Effector memory CD4-positive, alpha-beta T cell (primary cell): ENCODE measurements at places on chromosomes 6 and 20.

DNA sequence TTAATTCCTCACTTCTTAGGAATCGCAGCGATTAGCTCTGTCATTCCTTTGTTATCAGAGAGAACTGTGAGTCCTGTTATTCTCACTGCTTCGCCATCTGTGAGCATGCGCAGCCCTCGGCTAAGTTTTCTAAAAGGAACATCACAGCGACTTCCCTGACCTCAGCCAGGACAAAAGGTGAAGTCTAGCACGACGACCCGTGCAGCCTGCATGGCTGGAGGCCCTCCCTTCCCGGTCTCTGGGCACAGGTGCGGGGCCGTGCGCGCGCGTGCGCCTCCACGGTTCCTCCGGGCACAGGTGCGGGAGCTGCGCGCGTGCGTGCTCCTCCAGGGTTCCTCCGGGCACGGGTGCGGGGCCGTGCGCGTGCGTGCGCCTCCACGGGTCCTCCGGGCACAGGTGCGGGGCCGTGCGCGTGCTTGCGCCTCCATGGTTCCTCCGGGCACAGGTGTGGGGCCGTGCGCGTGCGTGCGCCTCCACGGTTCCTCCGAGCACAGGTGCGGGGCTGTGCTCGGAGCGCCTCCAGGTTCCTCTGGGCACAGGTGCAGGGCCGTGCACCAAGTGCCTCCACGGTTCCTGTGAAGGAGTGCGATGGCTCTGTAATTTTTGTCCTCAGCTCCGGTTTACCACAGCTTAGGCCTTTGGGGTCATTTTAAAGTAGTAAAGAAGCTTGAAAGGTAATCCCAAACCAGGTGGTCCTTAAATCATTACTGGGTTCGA lies 212.3 kb downstream of the ERMARD start:
- no peak for DNase-seq

DNA sequence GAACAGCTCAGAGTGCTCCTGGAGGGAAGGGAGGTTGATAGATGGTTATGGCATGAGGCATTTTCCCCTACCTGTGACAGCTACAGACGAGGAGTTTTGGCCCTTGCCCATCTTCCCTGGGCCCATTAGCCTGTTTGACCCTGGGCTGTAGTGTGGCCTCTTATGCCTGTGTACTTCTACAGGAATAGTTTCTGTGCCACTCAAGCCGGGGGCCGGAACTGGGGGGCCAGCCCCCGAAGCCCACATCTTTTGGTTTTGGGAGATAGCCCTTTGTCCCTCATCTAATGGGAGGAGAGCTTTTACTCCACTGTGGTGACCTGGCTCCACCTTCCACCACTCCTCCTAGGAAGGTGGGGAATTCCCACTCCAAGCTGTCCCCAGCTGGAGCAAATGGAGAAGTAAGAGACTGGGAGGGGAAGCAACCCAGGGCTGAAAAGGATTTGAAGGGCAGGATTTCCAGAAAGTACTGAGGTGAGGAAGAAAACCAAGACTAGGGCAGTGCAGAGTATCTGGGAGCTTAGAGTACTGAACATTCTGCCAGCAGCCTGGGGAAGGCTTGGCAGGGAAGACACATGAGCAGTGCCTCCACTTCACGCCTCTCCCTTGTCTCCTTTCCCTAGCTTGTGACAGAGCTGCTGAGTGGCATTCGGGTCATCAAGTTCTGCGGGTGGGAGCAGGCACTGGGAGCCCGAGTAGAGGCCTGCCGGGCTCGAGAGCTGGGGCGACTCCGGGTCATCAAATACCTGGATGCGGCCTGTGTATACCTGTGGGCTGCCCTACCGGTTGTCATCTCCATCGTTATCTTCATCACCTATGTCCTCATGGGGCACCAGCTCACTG lies 6.9 kb downstream of the ABCC10 start:
- DNase-seq: no peak

DNA sequence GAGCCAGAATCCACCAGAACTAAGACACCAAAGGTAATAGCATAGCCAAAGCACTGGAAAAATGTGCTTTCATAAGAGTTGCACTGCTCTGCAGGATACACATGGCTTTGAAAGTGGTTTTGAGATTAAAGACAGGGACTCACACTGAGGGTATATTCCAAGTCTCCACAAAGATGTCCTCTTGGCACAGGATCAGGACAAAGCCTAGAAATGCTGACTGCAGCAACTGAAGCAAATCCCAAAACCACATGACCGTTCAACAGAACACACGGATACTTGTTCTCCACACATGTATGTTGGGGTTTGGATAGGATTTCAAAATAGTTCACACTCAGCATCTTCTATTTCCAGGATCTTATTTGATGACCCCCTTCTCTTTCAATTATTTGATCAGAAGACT lies 364.3 kb upstream of the HSF2 start:
- DNase-seq: no peak

DNA sequence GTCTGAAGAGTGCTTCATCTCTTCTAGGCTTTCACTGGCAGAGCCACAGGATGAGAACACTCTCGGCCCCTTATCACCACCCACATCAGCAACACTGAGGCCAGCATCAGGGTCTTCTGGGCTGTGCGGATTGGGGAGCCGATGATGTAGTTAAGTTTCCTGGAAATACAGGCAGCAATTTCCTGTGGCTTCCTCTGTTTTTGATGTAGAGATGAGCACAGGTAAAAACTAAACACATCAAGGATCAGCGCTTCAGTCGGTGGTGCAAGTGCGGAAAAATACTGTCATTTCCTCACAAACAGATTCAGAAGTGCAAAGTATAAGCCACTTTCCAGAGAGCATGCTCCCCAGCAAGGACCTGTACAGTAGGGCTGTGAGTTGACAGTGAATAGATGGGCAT lies 62.6 kb downstream of the BACH2 start:
- peak; percentile 73 for DNase-seq

DNA sequence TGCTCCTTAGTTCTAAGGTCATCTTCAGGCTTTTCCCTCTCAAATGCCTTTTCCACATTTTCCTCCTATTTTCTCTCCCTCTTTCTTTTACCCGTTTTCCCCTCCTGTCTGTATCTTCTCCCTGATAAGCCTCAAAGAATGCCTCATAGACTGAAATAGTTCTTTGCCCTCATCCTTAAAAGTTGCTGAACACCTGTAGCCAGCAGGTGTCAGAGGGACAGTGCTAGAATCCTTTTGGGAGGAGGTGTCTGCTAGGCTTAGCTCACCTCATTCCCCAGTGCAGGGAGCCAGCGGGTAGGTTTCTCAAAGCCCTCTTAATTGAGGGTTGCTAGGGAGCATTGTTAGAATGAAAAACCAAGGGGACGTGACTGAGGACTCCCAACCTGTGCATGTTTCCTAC lies 204.0 kb downstream of the TSHZ2 start:
- DNase-seq: no peak

GRCh38 chr6:31765910-31766794 lies 3.7 kb downstream of the SAPCD1 start:
- no peak for DNase-seq

DNA sequence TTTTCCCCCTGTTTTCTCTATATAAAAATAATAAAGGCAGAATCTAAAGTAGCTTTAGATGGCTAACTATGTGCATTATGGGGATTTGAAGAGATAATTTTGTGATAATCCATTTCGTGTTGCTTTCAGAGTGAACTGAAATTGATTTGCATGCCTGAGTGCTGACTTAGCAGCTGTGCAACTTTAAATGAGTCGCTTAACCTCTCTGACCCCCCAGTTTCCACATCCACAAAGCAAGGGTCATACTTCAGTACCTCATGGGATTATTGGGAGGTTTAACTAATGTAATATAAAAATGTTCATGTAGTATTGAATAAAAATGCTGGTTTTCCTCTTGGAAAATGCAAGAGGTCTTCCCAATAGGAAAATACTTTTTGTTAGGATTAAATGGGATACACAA lies 63.8 kb upstream of the FABP7 start:
- no peak for DNase-seq

DNA sequence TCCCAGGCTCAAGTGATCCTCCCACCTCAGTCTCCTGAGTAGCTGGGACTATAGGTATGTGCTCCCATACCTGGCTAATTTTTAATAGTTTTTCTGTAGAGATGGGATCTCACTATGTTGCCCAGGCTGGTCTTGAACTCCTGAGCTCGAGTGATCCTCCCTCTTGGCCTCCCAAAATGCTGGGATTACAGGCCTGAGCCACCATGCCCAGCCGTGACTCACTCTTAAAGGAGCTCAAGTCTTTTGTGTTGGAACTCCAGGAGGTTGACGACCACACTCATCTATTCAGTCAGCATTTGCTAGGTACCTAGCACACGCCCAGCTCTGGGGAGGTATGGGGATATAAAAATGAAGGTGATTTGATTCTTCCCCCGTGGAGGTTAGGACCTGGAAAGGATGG lies 62.8 kb downstream of the UTRN start:
- no peak for DNase-seq

DNA sequence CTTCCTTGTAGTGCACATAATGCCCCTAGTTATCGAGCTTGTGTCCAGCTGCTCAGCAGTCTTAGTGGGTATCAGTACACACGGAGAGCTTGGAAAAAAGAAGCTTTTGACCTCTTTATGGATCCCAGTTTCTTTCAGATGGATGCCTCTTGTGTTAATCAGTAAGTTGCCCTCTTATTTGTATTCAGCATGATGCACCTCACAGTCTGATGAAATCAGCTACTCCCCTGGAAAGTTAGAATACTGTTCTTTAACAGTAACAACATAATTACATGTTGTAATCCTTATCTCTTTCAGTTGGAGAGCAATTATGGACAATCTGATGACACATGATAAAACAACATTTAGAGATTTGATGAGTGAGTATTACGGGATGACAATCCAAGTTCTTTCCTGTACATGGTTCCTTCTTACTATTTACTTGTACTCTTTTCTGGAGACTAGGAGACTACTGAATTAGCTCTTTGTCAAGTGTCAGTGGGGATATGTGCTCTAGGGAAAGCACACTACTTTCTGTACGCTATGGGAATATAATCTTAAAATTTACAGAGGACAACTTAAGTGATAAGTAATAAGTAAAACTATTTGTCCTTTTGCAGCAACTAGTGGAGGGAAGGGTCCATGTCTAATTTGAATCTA lies 39.1 kb downstream of the PGM3 start:
- DNase-seq: no peak

DNA sequence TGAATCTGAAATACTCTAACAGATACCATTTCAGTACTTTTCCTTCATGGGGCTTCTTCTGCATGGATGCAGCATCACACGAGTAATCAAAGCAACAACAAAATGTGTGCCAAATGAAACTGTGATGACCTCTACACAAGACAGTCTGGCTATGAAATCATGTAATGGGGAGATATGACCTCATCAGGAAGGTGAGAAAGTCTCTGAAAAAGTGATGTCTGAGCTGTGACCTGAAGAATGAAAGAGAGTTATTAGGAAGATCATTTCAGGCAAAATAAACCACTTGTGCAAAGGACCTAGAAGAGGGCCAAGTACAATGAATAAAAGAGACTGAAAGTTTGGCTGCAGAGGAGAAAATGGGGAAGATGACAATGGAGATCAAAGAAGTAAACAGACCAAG lies 182.8 kb downstream of the PTPRK start:
- DNase-seq: no peak

DNA sequence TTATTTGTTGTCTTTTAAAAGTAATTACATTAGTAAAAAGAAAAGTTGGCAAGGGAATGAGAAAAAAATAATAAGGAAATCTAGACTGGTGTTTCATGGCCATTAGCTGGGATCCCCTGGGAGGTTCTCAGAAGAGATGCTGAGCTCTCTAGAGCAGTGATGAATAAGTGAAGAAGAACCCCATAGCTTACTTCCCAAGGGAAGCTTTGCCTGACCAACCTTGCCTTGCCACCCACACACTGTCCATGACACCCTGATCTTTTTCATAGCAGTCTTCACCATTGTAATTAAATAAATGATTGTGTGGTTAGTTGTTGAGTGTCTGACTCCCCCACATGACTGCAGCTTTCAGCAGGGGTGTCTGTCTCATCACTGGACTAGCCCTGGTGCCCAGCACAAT lies 5.9 kb downstream of the C6orf163 start:
- no peak for DNase-seq

DNA sequence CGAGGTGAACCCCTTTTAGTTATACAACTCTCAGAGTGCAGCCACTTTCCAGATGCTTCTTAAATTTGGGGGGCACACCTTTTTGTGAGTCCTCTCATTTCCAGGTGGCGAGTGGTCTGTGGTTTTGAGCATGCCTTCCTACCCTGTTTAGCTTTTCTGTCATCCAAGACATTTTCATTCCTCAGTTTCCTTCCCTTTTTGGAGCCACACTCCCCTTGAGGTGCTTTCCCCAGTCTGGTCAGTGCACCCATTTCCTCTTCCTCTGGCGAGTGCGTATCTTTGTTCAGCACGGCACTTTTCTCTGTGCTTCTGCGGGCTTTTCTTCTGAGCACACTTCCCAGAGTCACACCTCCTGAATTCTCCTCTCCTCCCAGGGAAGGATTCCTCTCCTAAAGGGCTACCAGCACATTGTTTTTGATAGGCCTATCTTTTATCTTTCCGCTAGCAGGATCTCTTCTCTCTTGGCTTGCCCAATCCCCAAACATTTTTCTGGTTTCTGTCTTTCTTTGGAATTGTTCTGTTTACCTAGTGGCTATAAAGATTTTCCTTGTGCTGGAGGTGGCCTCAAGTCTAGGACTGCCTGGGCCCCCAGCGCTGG lies 1.4 kb downstream of the PHF20 start:
- peak; percentile 22 for DNase-seq

- no peak for DNase-seq
Measured at GRCh38 chr6:137590684-137591083, 96.5 kb upstream of the OLIG3 start.

- DNase-seq: no peak
Measured at GRCh38 chr6:81609736-81610135, 142.7 kb downstream of the TENT5A start.

DNA sequence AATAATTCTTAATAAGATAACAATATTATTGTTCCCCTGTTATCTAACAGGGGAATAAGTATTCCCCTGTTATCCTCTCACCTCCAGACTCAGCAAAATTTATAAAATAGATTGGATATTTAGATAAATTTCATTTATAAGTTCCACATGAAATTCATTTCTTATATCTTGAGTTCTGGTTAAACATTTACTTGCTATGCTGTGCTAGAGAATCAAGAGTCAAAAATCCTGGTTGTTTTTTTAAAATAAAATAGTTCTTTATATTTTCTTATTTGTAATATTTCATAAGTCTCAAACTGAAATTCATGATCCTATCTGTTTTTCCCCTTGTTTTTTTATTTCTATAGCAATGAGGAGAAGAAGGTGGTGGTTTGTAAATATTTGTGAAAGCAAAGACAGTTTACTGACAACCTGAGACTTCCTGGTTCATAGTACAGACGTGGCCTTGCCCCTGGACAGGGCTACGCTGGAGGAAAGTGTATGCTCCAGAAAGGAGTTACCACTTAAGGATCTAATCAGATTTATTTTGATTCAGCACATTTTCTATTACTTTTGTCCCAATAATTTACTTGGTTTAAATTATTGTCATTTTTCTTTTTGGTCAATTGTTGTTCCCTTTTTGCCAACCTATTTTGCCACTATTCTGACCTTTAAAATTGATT lies 37.8 kb upstream of the MARCKS start:
- no peak for DNase-seq
